ENCODE measurements at places on chromosomes 16 and 17.

- DNase-seq = no peak
These were observed 557.2 kb downstream of the TOX3 start for GRCh38 chr16:51989637-51990230.

- no peak for DNase-seq
These were observed 48.6 kb downstream of the CDH1 start for GRCh38 chr16:68785715-68786114.

DNA sequence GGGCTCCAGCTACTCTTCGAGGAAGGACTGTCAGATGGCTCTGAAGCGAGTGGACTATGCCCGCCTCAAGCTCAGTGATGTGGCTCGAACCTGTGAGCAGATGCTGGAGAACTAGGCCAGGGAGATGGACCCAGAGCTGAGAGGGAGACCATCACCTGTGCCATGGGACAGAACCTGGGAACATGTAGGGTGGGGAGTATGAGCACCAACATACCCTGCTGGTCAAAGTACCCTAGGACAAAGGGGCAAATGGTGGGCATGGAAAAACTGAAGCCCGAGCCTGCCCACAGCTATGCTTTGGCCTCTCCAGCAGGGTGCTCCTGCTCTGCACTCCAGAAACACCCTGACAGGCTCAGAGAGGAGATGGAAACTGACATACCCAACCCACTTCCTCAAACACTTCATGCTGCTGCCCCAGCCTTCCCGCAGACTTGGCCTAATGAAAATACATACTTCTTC lies 1.9 kb downstream of the MED11 start:
- no peak for DNase-seq

DNA sequence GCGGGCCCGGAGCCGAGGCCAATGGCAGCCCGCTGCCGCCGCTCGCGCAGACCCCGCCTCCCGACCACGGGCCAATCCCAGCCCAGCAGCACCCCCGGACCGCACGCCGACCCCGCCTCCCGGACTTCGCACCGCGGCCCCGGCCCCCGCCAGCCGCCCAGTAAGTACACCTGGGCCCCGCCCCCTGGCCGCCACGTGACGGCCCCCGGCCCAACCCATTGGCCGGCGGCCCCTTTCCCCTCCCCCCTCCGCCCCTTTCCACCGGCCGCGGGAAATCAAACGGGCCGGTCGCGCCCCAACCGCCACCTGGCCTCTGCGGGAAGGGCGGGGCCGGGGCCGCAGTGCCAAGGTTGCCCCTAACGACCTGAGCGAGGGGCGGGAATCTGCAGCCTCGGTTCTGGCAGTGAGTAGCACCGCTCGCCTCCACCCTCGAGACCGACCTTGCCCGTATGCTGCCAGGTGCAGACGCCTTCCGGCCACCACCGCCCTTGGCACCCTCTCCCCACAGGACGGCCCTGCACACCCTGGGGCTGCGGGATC lies at the start of gene YBX2:
TSS of gene YBX2 (minus strand) at position 26 of the 540 bp plus-strand sequence. CDS start 139 bp downstream, outside the sequence.
- no peak for DNase-seq

- no peak for DNase-seq
These were observed 922.8 kb upstream of the EEF2KMT start for GRCh38 chr16:6020162-6020985.

GRCh38 chr17:75087182-75087557 lies 584 bp upstream of the SLC16A5 start:
- DNase-seq = no peak

DNA sequence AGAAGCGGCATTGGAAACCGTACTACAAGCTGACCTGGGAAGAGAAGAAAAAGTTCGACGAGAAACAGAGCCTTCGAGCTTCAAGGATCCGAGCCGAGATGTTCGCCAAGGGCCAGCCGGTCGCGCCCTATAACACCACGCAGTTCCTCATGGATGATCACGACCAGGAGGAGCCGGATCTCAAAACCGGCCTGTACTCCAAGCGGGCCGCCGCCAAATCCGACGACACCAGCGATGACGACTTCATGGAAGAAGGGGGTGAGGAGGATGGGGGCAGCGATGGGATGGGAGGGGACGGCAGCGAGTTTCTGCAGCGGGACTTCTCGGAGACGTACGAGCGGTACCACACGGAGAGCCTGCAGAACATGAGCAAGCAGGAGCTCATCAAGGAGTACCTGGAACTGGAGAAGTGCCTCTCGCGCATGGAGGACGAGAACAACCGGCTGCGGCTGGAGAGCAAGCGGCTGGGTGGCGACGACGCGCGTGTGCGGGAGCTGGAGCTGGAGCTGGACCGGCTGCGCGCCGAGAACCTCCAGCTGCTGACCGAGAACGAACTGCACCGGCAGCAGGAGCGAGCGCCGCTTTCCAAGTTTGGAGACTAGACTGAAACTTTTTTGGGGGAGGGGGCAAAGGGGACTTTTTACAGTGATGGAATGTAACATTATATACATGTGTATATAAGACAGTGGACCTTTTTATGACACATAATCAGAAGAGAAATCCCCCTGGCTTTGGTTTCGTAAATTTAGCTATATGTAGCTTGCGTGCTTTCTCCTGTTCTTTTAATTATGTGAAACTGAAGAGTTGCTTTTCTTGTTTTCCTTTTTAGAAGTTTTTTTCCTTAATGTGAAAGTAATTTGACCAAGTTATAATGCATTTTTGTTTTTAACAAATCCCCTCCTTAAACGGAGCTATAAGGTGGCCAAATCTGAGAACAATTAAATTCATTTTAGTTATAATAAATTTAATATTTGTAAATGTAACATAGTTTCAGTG lies 1.7 kb downstream of the HEXIM1 start:
- peak; percentile 39 for DNase-seq

DNA sequence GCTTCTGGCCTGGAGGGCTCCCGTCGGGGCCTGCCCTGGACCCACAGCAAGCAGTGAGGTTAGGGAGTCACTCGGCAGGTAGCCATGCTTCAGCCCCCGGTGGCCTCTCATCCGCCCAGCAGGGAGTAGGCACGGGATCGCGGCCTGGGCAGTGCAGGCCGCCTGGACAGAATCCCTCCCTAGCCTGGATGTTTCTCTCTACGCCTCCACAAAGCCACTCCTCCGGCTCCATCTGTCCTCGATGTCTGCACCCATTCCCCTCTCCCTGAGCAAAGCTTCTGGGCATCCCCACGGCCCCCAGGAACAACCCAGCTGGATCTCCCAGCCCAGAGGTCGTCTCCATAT lies 145.2 kb downstream of the RBFOX3 start:
- no peak for DNase-seq

GRCh38 chr16:11354733-11355574 lies 9.7 kb downstream of the RMI2 start:
- DNase-seq = no peak

GRCh38 chr17:48549914-48550501 lies 5.1 kb upstream of the HOXB2 start:
- DNase-seq = no peak

- DNase-seq = no peak
These were observed 424.7 kb downstream of the WWOX start for GRCh38 chr16:78524066-78524595.

GRCh38 chr16:82954224-82954929 lies 327.6 kb downstream of the CDH13 start:
- DNase-seq = no peak

DNA sequence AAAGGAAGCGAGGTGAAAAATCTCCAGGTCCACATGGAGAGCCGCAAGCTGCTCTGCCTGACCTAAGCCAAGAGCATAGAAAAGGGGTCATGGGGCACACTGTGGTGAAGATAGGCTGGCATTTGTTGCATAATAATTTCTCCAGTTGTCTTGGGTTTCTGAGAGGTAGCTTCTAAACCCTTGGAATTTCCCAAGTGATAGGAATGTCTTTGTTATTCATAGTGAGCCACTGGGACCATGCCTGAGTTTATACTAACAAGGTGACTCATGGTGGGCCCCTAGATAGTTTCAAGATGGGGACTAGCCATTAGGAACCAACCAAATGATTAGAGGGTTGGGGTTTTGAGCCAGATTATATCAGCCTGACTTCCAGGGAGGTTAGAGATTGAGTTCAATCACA lies 25.6 kb downstream of the SOST start:
- DNase-seq = peak; percentile 87

DNA sequence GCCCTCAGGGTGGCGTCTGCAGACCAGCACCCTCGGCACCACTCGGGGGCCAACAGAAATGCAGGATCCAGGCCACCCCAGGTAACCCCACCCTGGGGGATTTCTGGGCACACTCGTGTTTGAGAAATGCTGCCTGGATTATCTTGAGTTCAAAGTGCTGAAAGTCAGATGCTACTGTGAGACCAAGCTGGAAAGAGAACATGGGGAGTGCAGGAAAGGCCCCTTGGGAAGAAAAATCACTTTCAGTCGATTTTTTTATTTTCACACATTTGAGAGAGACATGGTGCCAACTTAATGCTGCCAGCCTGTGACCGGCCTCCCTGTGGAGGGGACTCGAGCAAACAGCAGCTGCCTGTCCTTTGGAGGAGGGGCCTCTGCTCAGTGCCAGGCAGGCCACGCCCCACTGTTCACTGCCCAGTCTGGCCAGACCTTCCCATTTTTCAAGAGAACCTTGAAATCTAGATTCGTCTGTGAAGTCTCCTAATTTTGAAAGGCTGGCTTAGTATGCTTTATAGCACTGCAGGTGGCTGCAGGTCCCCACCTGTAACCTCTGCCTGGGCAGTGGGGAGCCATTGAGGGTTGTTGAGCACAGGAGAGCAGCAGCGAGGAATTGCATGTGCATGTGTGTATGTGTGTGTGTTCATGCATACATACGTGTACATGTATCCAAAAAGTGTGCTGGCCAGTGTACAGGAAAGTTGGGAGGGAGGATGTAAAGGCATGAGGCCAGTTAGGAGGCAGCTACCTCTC lies 70.7 kb upstream of the PLCG2 start:
- DNase-seq = no peak

Data from NCI-H226 (cell line).